ENCODE measurements at places on chromosomes 12 and 14.
A peak's percentile ranks its signal among the peaks of the same experiment; 100 is the strongest.

GRCh38 chr14:35701531-35701930 lies 107.6 kb downstream of the RALGAPA1 start:
- no peak for DNase-seq

DNA sequence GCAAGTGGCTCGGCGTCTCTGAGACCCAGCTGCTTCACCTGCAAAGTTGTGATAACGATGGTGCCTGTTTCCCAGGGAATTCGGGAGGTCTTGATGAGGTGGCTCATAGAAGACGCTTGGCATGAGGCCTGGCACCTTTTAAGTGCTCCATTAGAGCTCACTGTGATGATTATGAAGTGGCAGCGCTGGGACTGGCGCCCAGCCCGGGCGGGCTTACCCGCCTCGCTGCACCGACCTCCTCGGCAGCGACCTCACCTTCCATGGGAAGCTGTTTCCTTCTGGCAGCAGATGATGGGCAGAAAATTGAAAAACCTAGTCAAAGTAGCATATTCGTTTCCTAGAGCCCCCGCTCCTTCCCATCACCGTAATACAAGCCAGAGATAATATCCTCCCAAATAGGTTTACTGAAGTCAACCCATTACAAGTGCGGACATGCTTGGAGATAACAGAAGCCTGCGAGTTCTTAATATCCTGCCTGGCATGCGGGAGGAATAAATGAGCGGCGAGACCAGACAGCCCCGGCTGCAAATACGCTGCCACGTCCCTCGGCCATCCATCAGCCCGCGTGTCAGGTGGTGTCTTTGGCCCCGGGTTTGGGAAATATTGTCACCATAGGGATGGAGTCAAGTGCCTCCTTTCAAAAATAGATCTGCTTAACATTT lies 35.2 kb upstream of the DLK1 start:
- no peak for DNase-seq

DNA sequence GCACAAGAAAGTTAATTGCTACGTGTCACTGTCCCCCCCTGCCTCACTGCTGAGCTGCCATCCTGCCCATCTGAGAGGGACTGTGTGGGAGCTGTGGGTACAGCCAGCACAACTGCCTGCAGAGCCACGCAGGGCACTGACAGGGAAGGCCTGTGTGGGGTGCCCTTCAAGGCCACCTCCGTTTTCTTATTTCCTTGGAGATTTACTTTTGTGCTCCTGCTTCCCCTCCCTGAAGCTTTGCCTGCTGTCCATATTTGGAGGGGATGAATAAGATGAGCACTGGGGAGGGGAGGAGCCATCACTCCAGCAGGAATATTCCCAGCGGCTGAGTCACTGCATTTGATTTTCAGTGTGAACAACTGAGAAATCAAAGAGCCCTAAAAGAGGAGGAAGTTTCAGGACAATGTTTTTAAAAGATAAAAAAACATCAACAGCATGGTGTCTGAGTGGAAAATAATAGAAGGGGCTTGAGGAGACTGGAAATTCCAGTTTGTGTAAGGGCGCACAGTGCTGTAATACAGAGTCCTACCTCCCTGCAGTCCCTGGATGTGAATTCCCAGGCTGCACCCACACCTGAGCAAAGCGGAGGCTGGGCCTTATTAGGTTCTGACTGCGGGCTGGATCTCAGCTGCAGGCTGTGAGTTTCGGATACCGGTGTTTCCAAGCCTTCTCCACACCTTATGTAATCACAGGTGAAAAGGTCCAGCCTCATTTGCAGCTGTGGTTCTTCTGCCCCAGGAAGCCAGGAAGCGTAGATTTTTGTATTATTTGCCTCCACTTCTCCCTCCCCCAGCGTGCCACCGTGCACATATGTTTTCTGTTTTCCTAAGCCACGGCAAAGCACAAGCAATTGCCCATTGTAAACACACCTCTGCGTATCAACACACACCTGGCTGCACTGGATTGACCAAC lies 192.6 kb upstream of the BCL2L14 start:
- peak; percentile 79 for DNase-seq

- no peak for DNase-seq
Observed at GRCh38 chr14:106129274-106129673, 602.9 kb downstream of the TMEM121 start.

GRCh38 chr12:42660968-42661937 lies 71.7 kb upstream of the PRICKLE1 start:
- no peak for DNase-seq

DNA sequence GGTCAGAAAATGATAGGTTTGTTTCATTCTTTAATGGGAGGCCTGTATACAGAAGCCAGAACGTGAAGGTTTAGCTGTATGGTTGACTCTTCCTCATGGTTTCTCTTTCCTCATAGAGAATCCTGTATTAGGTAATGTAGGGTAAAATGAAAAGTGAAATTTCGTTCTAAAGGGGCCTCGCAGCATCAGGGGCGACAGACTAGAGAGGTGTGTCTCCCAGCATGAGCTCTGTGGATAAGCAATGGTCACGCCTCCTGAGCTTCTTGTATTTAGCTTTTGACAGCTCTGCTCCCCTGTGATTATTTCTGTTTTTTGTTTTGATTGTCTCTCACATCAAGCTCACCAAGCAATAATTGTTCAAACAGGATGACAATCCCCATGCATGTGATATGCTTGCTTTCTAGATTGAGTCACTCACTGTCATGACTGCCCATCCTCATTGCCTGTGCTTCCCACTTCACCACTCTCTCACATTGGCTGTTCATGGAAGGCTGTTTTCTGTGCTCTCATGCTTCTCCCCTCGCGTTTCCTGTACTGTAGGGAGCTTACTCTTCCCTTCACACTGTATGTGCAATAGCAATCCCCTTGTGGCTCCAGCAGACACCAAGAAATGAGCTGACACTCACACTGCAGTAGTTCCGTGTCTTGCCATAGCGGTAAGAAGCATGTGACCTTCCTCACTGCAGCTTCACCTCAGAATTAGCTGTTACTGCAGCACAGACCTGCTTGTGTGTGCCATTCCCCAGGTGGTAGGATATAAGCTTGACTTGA lies 44.0 kb downstream of the RAD52 start:
- DNase-seq = no peak

Measured in mesenchymal stem cell (in vitro differentiated cells and primary cell).